Lung microvascular endothelial cell (primary cell): ENCODE measurements at places on chromosomes 6 and 20. TPM values are rescaled to one million over a fixed set of nuclear protein-coding genes. Genes with fewer than 3 reads are reported as not detected.

The SYTL3 gene
- 0.60 and 0.87 TPM in 2 replicates for total RNA-seq

The ZSCAN23 gene
- total RNA-seq: 0.20 and 0.65 TPM in 2 replicates

The FNDC1 gene
- not detected in 2 replicates for total RNA-seq

The HLA-DOA gene
- total RNA-seq: not detected in 2 replicates

The RNF144B gene
- total RNA-seq: 10.3 and 32.0 TPM in 2 replicates

The NR2E1 gene
- not detected in 2 replicates for total RNA-seq

The PRDM13 gene
- total RNA-seq: not detected in 2 replicates

The ECT2L gene
- under 0.01 TPM in 1 of 2 replicates, not detected in the other for total RNA-seq

The HEY2 gene
- total RNA-seq: 0.22 TPM in 1 of 2 replicates, not detected in the other

The CNPY3 gene
- 16.6 and 38.1 TPM in 2 replicates for total RNA-seq

The TFAP2C gene
- not detected in 2 replicates for total RNA-seq

The TP53TG5 gene
- total RNA-seq: not detected in 2 replicates

DNA sequence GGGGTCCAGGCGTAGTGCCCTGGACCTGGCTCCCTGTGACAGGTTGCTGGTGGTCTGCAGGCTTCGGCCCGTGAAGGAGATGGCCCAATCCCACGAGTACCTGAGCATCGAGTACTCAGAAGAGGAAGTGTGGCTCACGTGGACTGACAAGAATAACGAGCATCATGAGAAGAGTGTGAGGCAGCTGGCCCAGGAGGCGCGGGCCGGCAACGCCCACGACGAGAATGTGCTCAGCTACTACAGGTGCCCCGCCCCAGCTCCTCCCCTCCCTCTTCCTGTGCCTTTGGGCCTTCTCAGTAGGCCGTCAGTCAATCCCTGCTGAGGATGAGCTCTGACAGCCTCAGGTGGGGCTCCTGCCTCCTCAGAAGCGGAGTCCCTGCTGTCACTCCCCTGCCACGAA lies 42.6 kb downstream of the UQCC2 start:
- DNase-seq: no peak

GRCh38 chr6:144652292-144652891 lies 367.3 kb downstream of the UTRN start:
- no peak for DNase-seq

DNA sequence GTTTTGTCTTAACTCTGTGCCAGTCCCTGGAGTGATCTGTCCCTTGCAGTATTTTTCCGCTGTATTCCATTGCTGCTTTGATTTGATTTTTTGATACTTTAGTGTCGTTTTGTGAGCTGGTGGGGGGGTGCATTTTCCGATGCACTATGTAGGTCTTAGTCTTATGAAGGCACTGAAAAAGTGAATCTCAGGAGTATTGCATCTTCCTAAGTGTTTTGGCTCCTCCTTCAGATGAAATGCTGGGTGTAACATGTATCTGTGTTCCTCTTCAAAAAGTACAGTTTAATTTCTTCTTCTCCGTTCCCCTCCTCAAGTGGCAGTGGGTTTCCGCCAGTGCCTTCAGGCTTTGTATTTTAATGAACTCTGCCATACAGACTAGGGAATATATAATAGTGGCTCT lies 580.7 kb upstream of the GJE1 start:
- peak; percentile 43 for DNase-seq

DNA sequence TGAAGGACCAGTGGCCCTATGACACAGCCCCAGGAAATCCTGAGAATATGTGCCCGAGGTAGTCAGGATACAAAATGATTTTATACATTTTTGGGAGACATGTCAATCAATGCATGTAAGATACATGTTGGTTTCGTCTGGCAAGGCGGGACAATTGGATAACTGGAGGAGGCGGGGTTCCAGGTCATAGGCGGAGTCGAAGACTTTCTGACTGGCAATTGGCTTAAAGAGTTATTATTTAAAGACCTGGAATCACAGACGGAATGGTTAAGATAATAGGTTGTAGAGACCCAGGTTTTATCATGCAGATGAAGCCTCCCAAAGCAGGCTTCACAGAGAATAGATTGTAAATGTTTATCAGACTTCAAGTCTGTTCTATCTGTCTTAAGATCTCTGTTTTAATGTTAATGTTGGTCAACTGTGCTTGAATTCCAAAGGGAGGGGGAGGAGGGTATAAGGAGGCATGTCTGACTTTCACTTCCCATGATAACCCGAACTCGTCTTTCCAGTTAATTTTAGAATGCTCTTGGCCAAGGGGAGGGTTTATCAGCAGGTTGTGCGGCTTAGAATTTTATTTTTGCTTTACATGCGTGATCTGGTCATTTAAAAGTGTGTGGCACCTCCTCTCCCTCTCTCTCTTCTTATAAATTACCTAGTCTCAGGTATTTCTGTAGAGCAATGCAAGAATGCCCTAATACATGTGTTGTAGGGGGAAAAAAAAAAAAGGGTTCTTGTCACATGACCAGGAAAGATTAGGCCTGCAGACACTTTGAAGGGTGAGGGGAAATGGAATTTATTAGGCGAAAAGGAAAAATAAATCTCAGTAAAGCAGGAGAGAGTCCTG lies 230.7 kb downstream of the NFATC2 start:
- DNase-seq: no peak

GRCh38 chr6:50539447-50539846 lies 173.9 kb upstream of the TFAP2D start:
- no peak for DNase-seq

- DNase-seq: no peak
These were observed 199.5 kb upstream of the CNR1 start for GRCh38 chr6:88365656-88366055.

- no peak for DNase-seq
These were observed 456.5 kb downstream of the UTRN start for GRCh38 chr6:144741659-144742058.

GRCh38 chr6:170423814-170424603 lies 117.5 kb downstream of the FAM120B start:
- DNase-seq: peak; percentile 13

- DNase-seq: no peak
These were observed 22.0 kb upstream of the SRC start for GRCh38 chr20:37323985-37324384.

DNA sequence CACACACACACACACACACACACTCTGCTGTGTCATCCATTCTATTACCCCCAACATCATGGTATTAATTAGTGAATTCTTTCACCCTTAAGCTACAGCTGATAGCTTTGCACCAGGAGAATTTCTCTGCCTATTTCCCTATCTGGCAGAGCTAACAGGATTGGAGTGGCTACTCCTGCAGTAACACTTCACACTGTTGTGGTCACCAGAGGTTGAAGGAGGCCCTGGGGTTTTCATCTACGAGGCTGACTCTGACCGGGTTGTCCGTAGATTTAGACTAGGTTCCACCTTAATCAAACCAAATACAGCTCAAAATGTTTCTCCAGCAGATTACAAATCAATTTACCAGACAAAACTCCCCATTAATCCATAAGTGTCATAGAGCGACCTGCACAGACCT lies 69.2 kb upstream of the RIPOR2 start:
- DNase-seq: no peak

GRCh38 chr6:42449917-42450476 lies 1.7 kb downstream of the TRERF1 start:
- no peak for DNase-seq

- no peak for DNase-seq
These were observed 62.2 kb upstream of the KLHL31 start for GRCh38 chr6:53727748-53728147.

GRCh38 chr6:12294851-12295536 lies 4.8 kb downstream of the EDN1 start:
- peak; percentile 75 for DNase-seq

- DNase-seq: peak; percentile 21
These were observed 125.9 kb upstream of the ESR1 start for GRCh38 chr6:151681433-151682059.

- peak; percentile 86 for DNase-seq
These were observed 108.1 kb downstream of the BCKDHB start for GRCh38 chr6:80214436-80215022.

DNA sequence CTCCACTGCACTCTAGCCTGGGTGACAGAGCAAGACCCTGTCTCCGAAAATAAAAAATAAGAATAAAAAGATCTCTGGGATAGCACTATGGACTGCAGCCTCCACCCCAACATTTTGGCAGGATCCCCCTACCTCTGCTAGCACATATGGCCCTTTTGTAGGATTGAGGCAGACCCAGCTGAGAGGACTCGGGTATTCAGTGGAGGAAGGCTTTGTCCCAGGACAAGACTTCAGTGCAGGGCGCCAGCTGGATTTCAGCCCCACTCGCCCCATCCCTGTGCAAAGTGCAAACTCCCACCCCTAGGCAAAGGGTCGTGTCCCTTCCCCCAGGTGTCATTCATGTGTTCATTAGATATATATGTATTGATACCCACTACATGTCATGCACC lies 84.6 kb upstream of the SLC22A16 start:
- no peak for DNase-seq

DNA sequence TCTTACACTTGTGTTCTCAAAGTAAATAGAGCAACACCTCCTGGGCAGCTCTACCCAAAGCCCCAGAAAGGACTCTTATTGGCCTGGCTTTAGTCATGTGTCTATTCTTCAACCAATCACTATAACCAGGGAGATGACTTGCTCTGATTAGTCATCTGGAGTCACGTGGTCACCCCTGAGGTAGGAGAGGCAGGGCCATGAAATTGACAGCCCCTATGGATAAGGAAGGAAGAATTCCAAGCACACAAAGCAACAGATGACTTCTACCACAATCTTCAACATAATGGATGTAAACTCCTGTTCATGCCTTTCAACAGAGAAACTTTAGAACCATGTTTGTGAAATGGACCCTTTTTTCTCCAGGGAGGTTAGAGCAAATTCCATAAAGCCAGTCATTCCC lies 24.6 kb upstream of the EYA2 start:
- DNase-seq: no peak

DNA sequence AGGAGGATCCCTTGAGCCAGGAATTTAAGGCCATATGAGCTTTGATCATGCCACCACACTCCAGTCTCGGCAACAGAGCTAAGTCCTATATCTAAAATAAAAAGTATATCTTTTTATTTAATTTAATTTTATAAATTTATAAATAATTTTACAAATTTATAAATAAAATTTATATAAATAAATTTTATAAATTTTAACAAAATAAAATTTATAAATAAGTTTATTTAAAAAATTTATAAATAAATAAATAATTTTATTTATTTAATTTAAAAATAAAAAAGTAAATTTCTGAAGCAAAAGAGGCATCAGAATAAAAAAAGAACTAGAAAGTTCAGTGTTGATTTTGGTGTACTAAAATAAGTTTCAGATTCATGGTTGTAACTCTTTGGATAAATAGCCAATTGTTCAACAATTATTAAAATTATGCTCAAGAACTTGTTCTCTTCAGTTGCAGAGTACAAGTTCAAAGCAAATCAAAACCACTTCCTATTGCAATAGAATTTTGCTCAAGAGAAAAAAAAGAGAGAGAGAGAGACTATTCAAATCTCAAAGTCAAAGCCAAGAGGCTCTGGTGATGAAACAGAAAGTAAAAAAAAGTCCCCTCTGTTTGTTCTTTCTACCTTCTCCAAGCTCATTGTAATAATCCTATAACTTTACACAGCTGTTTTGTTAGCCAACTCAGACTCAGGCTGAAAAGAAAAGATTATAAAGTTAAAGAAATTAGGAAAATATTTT lies 547.5 kb upstream of the ADGRB3 start:
- DNase-seq: peak; percentile 7

DNA sequence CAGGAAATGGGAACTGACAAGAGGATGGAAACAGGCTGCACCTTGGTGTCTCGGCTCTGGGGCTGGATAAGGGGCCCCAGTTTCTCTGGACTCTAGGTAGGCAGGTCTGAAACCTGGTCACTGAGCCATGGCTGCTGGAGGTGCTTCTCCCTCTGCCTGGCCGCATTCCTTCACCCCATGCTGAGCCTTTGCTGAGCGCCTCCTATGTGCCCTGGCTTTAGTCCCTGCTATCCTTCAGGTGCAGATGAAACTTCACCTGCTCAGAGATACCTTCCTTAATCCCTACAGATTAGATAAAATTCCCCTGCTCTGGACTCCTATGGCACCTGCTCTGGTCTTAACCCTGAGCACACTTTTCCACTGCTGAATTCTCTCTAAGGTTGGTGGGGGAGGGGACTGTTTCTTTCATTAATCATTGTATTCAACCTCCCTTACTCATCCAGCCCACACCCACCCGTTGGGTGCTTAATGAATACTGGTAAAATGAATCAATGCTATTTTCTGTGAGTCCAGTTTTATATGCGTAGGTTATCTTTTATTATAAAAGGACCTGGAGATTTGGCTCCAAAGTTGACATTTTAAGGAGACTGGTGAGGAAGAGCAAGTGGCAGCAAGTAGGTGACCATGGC lies 19.3 kb downstream of the MYLK4 start:
- DNase-seq: no peak

- no peak for DNase-seq
These were observed 8.9 kb downstream of the PTPRK start for GRCh38 chr6:128511506-128511905.

DNA sequence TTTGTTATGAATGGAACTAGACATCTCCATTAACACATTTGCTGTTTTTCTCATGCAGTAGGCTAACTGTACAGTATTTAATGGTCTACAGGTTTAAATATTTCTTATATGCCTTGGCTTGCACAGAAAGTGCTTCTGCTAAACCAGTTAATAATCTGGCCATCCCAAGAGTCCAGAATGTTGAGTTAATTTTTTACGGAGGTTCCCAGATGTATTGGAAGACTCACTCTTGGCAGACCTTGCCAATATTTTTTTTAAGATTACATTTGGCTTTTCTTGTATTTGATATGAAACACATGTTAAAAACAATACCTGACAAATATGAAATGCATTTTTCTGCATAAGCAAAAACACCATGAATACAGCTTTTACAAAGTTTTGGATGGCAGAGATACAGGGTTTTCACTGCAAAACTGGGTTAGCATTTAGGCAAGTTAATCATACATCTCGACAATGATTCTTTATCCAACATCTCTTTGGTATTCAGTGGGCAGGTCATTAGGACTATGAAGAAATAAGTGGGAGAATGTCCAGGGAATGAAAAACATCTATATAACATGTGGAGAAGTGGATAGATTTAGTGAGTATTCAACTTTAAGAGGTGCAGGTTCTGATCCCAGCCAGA lies 94.0 kb downstream of the SGK1 start:
- DNase-seq: no peak

GRCh38 chr6:62354261-62354660 lies 68.2 kb upstream of the KHDRBS2 start:
- no peak for DNase-seq

GRCh38 chr6:133393891-133394290 lies 152.7 kb downstream of the EYA4 start:
- no peak for DNase-seq

DNA sequence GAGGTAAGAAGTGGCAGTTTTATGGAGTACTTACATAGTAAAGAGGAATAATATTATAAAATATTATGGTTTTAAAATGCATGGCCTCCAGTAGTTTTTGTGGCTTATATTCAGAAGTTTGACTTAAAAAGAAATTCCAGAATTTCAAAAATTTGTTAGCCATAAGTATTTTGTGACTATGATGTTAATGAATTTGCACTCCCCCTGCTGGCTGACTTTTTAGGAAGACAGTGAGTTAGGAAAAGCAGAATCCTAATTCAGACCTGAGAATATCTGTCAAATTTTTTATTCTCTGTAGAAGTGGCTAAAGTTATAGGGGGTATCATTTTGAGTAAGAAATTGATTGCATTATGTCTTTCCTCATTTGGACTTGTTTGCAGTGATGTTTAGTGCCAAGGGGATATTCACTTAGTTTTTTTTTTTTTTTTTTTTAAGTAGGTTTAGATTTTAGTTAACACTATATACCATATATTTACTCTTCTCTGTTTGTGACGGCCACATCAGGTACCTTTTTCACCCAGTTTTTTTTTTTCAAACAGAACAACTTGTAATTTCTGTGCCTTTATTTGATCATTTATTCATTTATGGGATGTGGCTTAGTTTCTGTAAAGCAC lies 40.8 kb downstream of the ZFAND3 start:
- peak; percentile 72 for DNase-seq
